ENCODE measurements at places on chromosomes 16 and 17. TPM values are rescaled to one million over a fixed set of nuclear protein-coding genes. Genes with fewer than 3 reads are reported as not detected.

The SLX1B gene
- polyA plus RNA-seq: 15.8 TPM

DNA sequence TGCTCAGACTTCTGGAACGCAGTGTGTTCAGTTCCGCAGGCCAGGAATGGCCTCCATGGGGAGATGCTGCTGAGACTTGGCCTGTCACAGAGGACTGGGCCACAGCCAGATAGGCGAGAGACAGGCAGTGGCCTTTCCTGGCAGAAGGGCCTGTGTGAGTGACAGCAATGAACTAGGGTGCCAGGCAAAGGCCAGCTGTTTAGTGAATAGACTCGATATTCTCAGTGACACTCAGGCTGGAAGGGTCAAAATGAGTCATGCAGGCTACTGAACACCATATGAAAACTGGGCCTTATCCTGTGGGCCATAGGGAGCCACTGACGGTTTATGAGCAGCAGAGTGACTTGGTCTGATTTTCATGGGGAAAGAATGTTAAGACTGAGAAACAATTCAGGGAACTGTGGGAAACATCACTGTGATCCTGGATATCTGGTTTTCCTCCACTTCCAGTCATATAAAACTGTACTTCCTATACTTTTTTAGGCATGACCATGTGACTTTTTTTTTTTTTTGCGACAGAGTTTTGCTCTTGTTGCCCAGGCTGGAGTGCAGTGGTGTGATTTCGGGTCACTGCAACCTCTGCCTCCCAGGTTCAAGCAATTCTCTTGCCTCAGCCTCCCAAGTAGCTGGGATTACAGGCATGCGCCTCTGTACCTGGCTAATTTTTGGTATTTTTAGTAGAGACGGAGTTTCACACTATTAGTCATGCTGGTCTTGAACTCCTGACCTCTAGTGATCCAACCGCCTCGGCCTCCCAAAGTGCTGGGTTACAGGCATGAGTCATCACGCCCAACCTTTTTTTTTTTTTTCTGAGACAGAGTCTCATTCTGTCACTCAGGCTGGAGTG, 5.2 kb upstream of the NUBP1 start:
- DNase-seq: peak; percentile 78

The CD300LB gene
- polyA plus RNA-seq: not detected

The SOX9 gene
- 12.7 TPM for polyA plus RNA-seq

The SLC13A5 gene
- not detected for polyA plus RNA-seq

- DNase-seq: no peak
Observed at GRCh38 chr17:1561420-1562175, 994 bp downstream of the PITPNA start.

DNA sequence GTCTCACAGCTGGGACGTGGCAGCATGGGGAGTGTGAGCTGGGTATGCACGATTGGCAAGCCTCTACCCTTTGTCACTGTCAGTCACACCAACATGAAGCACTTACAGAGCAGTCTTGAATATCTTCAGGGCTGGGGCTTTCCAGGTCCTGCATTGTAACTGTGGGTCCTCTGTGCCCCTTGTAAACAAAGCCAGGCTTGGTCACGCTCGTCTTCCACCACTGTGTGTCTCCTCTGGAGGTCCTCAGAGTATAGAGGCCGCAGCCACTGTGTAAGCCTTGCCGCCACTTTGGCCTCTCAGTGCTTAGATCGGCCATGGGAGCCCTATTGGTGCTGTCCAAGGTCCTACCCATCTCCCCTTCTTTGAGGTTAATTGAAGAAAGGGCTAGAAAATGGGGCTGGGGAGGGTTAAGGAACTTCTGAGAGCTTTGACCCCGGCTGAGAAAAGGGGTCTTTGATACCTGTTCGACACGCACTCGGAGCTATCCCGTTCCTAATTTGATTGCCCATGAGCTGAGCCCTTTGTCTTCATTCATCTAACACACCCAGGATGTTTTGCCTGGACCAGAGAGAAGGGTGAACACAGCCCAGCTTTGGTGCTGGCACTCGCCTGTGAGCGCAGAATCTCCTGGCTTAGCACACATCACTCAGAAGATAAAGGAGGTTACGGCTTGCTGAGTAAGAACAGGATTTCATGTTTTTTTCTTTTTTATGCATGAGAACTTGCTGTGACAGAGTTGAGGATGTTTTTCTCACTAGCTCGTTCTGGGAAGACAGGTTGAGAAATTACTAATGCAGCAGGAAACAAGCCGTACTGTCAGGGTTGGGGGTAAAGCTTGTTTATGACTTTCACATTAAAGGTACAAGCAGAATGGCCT, 267.9 kb downstream of the CPPED1 start:
- no peak for DNase-seq

The KRTAP3-2 gene
- not detected for polyA plus RNA-seq

The TMIGD1 gene
- not detected for polyA plus RNA-seq

The CAPNS2 gene
- 0.09 TPM for polyA plus RNA-seq

DNA sequence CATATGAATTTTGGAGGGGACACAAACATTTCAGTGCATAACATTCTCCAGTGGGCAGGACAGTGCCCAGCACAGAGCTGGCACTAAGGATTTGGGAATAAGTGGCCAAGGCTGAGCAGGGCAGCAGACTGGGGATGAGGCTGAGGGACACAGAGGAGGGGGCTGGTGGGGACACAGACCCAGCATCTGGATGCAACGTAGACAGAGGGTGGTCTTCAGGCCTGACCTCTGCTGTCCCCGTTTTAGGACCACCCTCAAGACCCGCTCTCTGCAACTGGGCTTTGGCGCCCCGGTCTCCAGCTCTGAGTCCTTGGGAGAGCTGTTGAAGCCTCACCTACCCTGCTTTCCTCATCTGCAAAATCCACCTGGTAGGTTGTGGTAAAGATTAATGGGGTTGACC, 3.3 kb upstream of the PRSS33 start:
- no peak for DNase-seq

- no peak for DNase-seq
Observed at GRCh38 chr17:10843811-10844210, 5.9 kb upstream of the PIRT start.

GRCh38 chr17:48541036-48541576, 3.8 kb downstream of the HOXB2 start:
- DNase-seq: peak; percentile 32

GRCh38 chr17:57940653-57941329, 14.4 kb downstream of the CUEDC1 start:
- no peak for DNase-seq

GRCh38 chr16:10988164-10988803, 43.9 kb downstream of the CLEC16A start:
- no peak for DNase-seq

GRCh38 chr16:80948886-80949493, 57.7 kb downstream of the CMC2 start:
- DNase-seq: peak; percentile 20

DNA sequence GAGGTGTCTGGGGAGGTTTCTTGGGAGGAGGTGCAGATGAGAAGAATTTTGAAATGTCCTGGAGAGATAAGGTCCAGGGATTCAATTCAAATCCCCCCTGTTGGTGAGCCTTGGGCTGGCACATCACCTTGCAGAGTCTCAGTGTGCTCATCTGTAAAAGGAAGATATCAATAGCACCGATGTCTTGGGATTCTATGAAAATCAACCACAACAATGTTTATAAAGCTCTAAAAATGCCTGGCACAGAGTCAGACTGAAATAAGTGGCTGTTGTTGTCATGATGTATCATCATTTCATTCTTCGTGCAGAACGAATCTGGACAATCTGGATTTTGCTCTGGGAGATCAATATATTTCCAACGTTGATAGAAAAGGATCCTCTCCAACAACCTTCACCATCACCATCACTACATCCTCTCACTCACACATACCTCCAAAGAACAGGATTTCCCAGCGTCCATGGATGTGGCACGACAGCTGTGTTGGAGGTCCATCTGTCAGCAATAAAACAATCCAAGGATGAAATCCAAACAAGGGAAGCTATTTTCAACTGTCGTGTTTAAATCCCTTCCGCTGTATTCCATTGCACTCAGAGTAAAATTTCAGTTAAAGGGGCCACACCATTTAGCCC, 393.7 kb upstream of the DYNLRB2 start:
- no peak for DNase-seq

DNA sequence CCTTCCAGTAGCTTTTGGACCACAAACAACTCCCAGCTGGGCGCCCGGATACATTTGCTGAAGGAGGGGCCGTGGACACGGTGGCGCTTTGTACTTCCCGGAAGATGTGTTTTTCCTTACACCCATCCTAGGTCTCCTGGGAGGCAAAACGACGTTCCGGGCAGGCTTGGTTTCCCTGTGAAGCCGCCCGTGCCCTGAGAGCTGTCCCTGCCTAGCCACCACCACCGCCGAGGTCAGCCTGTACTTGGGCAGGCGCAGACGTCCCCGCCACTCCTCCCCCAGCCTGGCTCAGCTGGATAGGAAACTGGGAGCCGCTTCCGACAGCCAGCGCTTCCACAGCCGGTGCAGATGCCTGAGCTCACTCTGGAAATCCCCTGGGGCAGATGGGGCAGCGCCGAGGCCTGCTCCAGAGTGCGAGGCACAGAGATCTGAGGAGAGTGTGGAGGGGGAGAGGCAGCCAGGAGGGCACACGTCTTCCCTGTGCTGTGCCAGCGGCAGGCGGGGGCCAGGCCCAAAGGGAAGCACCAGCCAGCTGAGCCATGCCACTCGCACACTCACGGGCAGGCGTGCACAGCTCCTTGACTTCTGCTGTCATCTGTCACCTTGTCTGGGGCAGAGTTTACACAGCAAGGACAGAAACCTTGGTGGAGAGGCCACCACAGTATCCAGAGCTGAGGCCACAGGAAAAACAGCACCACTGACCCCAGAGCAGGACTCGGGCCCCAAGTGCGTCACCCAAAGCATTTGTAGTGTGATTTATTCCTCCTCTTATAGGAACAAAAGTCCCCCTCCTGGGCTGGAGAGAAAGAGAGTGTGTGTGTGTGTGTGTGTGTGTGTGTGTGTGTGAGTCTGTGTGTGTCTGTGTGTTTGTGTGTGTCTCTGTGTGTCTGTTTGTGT, 3.0 kb downstream of the RHBDF2 start:
- peak; percentile 93 for DNase-seq

GRCh38 chr16:15532825-15533224, 98.4 kb downstream of the BMERB1 start:
- no peak for DNase-seq

DNA sequence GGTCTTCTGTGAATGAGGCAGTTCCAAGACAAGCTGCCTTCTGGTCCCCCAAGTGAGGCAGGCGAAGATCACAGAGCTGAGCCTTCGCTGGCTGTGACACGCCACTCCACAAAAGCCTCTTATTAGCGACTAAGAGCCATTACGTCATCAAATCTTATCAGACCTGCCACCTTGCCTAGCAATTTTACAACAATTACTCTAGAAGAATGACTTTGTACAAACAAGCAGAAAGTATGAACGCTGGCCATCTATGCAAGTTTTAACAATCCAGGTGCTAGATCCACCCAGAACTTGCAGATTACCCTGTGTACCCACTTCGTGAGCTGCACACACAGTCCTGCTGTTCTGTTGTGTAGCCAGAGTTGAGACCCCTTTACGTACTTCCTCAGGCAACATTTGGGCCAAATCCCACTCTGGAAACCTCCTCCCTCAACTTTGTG, 3.8 kb upstream of the ICAM2 start:
- no peak for DNase-seq

- no peak for DNase-seq
Observed at GRCh38 chr17:4054446-4054845, 88.4 kb downstream of the ZZEF1 start.

GRCh38 chr17:80751070-80751945, 206.7 kb downstream of the RPTOR start:
- DNase-seq: peak; percentile 58

- no peak for DNase-seq
Observed at GRCh38 chr16:2497695-2498484, 15.9 kb upstream of the ATP6V0C start.

GRCh38 chr16:25109643-25110042, 1.9 kb upstream of the LCMT1 start:
- peak; percentile 98 for DNase-seq

Measured in IMR-90 (cell line).